GOT3 (cell line): ENCODE measurements at places on chromosomes 6 and 20.

DNA sequence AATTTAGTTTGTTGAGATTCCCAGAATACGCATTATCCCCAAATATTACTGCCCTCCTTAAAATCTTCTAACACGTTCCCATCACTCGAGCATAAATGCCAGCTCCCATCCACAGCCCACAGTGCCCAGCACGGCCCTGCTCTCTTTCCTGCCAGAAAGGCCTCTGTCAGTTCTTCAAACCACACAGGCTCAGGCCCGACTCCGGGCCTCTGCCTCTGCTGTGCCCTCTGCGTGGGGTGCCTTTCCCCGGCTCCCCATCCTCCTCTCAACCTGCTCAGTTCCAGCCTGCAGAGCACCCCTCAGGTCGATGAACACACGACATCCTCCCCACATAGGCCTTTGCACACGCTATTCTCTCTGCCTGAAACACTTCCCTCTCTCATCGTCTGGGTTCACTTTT, 12.8 kb downstream of the ULBP3 start:
- no peak for DNase-seq

GRCh38 chr20:53828682-53829254, 235.1 kb upstream of the ZNF217 start:
- peak; percentile 31 for DNase-seq

DNA sequence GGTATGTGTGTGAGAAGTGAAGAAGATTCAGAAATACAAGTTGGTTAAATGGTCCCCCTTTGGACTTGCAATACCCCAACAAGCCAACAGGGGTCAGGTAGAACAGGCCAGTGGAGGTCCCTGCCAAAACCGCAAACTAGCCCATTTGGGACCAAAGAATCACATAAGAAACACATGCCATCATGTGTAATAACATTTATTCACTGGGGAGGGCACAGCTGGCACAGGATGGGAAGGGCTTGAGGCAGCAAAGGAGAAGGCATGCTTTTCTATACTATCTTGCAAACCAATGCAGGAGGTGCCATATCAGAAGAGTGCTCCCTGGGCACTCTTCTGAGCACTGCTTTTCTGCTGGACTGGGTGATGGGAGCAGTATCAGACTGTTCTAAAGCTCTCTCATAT, 116.1 kb upstream of the TRAF3IP2 start:
- no peak for DNase-seq

GRCh38 chr6:36035225-36035624, 7.6 kb downstream of the MAPK14 start:
- DNase-seq: no peak

GRCh38 chr6:17710331-17710730, 3.6 kb upstream of the NUP153 start:
- no peak for DNase-seq

DNA sequence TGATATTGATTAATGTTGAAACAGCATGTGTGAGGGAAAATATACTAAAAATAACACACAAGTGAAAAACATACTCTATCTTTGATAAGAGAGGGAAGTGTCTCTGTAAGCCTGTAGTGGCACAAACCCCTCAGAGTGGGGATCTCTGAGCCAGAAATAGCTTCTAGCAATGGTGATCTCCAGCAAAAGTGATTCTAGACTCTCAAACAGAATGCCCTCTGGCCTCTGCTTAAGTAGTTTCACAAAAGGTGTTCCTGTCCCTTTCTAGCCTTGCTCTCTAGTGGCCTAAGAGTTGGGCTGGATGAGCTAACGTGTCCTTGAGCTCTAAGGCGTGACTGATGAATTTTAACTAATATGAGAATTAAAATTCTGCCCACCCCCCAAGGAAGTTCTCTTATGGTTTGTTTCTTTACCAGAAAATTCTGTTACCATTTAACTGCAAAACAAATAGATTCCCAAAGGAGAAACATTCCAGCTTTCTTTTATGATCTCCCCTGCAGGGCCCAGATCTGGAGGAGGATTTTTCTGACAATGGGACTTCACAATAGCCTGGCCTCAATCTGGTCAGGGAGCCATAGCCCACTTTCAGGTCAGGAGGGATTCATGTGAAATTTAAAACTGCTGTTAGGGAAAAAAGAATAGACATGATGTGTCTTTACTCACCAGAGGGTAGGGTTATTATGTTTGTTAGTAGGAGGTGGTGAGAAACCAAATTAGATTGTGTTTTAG, 182.5 kb upstream of the LAMP5 start:
- DNase-seq: no peak

- no peak for DNase-seq
Observed at GRCh38 chr6:14658886-14659561, 541.5 kb downstream of the CD83 start.

DNA sequence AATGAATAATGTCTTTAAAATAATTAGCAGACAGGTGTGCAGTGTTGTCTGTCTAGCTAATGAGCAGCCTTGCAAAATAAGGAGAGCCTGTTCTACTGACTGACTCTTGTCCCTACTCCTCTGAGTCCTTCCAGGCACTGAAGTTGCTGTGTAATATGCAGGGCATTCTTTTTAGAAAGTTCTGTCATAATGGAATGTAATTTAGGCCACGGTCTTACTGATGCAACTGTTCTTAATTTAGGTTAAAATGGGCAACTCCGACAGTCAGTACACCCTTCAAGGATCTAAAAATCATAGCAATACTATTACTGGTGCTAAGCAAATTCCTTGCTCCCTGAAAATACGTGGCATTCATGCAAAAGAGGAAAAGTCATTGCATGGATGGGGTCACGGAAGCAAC, 133.9 kb downstream of the TIAM2 start:
- no peak for DNase-seq

- DNase-seq: no peak
Observed at GRCh38 chr20:53789989-53790675, 196.5 kb upstream of the ZNF217 start.

DNA sequence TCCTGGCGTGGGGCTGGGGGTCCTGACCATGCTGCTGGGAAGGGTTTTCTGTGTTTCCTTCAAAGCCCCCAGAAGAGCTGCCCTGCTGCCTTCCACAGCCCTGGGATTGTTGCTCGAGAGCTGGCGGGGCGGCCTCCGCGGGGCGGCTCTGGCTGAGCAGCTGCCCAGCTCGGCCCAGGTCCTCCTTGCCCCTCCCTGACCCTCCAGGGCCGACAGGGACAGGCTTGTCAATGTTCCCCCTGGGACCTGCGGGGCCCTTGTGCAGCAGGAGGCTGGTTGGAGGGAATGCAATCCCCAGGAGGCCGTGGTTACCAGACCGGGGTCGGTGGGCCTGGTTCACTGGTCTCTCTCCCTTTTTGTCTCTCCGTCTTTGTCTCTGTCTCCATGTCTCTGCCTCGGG, 19.9 kb downstream of the GATA5 start:
- no peak for DNase-seq

DNA sequence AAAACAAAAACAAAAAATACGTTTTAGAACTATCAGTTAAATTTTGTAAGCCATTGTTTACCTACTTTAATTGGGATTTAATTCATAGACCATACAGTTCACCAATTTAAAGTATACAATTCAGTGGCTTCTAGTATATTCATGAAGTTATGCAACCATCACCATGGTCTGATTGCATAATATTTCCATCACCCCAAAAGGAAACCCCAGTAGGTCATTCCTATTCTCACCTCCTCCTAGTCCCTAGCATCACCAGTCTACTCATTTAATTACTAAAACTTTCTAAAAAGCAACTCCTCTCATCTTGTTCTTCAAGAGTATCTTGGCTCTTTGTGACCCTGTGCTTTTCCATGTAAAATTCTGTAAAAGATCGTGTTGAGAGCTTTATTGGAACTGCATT, 60.2 kb downstream of the ASXL1 start:
- no peak for DNase-seq
